K562 (cell line): ENCODE measurements at places on chromosomes 11 and 22.

GRCh38 chr22:47089796-47090460 lies 327.5 kb downstream of the TBC1D22A start:
- DNase-seq = peak; percentile 64

DNA sequence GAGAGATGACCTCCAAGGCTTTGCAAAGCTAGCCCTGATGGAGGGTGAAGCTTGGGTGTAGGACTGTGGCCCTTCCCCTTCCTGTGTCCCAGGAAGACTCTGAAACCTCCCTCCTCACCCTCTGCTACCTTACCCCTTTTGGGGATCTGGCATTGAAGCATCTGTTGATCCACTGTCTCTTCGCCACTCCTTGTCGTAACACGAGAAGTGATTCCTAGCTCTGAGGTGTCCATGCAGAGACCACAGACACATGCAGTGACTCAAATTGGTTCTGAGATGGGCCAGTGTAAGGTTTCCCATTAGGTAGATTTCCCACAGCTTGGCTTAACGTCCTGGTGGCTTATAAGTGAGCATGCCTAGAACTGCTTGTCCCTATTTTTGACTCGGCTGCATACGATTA lies 101.4 kb downstream of the ZBTB16 start:
- DNase-seq = no peak

- DNase-seq = peak; percentile 3
Measured at GRCh38 chr11:116170526-116171120, 602.2 kb downstream of the BUD13 start.

DNA sequence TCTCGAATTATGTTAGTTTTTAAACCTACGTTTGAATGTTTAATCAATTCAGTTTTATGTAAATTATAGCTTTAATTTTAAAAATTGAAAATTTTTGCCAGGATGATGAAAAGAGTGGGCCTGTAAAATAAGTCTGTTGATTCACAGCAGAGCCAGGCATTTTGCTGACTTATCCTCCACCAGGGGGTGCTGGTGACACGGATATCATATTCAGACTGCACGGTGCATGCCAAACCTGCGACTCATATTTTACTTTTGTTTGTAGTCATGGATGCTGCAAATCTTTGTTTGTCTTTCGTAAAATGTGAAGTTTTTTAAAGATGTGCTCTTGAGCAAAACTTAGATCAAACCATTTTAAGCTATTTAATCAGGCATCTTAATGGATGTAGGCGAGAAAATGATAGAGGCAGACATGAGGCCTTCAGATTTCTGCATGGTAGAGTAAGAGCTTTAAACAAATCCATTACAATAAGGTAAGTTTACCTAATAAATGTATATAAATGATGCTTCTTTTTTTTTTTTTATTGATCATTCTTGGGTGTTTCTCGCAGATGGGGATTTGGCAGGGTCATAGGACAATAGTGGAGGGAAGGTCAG lies 3.6 kb upstream of the OR8B3 start:
- peak; percentile 58 for DNase-seq

DNA sequence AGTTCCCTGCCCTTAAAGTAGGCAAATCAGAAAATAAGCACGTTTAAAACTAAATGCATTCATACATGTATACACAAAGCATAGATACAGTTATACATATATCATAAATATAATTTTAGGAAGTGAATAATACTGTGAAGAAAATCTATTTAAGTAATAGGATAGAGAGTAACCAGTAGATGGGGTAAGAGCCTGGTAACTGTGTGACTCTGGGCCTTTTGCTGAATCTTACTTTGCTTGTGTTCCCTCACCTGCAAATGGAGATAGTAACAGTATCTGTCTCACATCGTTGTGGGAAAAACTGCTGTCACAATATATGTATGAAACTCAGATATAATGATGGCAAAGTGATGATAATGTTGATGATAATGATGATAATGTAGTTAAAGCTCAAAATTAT lies 29.9 kb downstream of the MS4A2 start:
- DNase-seq = no peak

- DNase-seq = no peak
Measured at GRCh38 chr11:36441610-36442208, 68.4 kb downstream of the TRAF6 start.

DNA sequence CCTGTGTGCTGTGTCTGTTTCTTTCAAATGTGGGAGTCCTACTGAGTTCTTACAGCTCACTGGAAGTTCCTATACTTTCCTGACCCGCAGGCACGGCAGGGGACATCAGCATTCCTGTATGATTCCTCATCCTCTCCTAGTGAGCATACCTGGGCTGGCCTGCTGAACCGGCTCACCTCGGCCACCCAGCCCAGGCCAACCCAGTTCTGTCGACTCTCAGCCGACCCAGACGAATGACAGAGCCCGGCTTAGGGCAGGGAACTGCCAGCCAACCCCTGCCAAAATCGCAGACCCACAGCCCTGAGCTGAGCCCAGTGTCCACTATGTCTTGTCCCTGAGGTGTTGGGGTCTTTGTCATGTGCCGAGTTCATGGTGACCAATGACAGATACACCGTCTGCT lies 339.7 kb downstream of the BRD1 start:
- DNase-seq = no peak

DNA sequence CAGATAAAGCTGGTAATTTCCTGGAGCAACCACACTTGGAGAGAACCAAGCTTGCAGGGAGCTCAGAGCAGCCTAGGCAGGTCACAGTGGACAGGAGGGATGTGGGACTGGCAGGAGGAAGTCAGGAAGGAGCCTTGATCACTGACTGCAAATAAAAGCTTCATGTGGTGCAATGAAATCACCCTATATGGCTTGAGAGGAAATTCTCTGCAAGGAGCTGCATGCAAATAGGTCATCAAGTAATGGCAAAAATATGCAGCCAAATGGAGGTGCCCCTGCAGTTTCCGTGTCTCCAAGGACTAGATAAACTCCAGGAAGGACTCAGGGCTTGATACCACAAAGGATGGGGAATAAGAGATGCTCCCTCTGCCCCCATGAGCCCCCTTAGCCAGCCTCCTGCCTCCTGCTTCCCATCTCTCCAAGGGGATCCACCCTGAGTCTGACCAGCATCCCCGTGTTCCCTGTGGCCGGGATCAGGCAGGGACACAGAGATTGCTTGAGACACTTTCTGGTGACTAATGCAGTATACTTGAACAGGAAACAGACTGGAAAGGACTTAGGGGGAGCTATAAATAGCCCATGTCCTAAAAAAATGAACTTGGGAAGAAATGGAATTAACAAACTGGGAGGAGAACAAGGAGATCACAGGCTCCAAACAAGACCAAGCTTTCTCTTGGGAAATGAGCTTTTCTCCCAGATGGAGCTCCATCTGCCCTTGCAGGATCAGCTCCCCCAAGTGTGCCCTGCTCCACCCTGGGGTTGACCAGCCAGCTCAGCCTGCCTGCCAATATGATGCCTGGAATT lies 23.9 kb upstream of the MICAL2 start:
- DNase-seq = no peak

DNA sequence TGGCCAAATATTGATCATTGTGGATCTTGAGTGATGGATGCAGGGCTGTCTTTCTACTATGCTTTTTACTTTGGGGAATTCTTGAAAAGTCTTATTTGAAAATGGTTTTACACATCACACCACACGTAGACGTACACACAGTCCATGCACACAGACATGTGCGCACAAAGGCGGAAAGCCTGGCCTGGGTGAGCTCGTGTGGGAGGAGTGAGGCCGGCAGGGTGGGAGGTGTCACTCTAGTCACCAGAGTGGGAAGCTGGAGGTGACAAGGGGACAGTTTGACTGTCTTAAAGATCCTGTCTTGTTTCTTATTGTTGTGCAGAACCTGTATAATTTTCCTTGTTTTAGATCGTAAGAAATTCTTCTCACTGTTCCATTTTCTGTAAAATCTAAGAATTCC lies 326.9 kb downstream of the TBC1D22A start:
- peak; percentile 17 for DNase-seq

GRCh38 chr11:63572026-63572688 lies 9.0 kb upstream of the PLAAT2 start:
- DNase-seq = no peak

DNA sequence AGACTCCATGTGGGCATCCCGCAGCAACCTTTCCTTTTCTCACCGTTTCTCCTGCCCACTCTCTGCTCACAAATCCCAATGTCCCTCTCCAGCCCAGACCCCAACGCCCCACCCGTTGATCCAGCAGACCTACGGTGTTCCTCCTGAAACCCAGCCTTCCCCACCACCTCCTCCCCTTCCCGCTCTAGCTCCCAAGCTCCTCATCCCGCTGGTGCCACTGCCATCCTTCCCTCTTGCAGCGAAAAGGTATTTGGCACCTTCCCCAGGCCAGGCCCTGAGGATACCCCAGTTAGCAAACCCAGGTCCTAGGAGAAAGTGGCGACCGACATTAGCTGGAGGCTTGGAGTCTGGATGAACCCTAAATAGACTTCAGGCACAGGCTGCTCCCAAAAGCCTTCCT lies 84.0 kb upstream of the RTL6 start:
- DNase-seq = no peak

DNA sequence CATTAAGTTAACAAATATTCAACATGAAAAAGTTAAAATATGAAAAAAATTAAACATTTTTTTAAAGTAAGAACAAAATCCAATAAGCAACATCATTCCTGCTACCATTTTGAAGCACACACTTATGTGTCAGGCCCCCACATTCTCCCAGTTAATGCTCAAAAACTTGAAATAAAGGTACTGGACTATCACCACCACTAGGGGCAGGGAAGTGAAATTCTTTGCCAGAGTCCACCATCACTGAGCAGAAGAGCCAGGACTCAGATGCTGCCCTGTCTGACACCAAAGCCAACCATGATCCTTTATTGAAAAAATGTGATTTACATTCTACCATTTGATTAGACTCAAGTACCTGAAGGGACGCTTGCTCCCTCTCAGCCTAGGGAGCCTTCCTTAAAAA lies 39.1 kb downstream of the PITPNB start:
- DNase-seq = peak; percentile 25

- peak; percentile 43 for DNase-seq
Measured at GRCh38 chr22:44337678-44338004, 24.9 kb upstream of the SHISAL1 start.

DNA sequence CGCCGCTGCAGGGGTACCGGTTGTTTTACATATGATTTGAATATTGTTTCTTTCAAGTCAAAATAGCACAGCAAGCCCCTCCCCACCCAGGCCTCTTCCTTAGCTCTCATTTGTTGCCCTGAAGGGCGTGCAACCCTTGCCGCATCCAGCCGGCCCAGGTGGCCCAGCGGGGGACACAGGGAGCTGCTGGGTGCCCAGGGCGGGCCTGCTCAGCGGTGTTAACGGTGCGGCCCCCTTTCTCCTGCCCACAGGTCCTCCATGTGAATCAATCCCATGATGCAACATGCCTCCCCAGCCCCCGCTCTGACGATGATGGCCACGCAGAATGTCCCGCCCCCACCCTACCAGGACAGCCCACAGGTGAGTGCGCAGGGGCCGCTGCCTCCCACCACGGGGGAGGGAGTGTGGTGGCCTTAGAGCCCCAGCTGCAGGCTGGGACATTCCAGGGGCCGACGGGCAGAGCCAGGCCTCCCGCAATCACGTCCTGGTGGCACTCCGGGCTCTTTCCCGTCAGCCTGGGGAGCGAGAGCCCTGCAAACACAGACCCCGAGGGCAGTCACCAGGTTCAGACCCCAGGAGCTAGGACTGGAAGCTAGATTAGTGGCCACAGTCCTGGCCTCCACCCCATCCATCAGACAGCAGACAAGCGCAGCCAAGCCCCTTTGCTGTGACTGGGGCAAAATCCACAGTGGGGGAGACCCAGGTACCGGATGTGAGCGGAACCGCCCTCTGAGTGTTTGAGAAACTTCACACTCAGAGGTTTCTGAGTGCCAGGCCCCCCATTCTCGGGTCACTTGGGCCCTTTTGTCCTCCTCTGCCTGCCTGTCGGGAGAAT lies 144.8 kb downstream of the FEZ1 start:
- DNase-seq = peak; percentile 21

DNA sequence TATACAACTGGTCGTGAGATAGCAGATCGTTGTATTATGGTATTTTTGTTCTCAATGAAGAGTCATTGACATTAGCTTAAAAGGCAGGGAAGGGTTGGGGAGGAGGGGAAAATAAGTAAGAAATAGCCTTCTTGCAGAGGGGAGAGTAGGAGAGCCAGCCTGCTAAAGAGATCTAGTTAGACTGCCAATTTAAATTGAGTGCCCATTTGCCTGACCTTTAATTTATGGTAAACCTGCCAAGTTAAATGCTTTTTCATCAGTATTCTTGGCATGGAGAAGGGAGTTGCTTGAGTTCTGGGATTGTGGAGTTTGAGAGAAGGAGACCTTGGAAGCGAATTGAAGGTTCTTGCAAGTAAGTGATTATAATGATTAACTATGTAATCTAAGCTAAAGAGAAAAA lies 89.0 kb downstream of the FAM83F start:
- DNase-seq = no peak

DNA sequence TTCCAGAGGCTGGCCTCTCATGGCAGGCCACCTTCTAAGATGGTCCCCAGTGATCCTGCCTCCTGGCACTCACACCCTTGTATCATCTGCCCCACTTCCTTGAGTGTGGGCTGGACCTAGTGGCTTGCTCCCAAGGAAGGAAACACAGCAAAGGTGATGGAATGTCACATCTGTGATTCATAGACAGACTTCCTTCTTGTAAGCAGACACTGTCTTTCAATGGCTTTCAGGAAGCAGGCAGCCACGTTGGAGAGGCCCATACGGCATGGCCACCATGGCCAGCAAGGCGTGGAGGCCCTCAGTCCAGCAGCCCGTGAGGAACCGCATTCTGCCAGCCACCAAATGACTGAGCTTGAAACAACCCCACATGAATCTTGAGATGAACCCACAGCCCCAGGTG lies 11.3 kb downstream of the LMO1 start:
- no peak for DNase-seq

DNA sequence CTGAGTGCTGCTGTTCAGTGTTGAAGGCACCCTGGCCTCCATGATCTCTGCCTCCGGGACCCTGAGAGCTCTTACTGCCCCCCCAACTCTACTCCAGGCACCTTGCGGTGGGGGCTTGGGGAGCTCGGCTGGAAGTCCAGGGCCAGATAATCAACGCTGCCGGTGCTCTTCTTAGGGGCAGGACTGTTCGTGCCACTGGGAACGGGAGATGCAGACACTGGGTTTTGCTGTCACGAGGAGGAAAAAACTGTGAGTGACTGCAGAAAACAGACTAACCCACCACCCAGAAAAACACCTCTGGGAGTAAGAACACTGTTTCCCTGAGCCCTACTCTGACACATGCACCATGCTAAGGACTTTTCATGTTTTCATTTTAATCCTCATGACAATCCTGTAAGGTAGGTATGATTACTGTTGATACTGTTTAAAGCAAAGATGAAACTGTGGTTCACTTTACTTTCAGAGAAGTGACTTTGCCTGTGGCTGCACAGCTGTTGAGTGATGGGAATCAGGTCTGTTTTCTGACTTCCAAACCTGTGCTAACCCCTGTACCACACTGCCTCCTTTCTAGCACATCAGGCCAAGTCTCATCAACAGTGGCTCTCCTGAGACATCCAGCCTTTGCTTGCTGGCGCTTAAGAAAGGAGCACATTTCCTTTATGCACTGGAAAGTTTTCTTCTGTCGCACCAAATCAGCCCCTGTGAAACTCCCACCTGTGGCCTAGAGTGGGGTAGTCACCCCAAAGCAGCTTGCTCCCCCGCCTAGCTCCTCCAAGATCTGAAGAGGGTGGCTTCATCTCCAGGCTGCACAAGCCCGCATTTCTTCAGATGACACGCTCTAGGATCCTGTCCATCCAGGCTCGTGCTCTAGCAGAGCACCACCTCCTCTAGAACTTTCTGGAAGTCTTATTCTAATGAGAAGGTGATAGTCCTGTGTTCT lies 31.8 kb downstream of the USP35 start:
- no peak for DNase-seq
